ENCODE measurements at places on chromosomes 7 and 10. TPM values are rescaled to one million over a fixed set of nuclear protein-coding genes. Genes with fewer than 3 reads are reported as not detected.

- DNase-seq, result no peak
Measured at GRCh38 chr7:124462249-124462648, 303.3 kb downstream of the GPR37 start.

GRCh38 chr7:55545496-55545895, 26.8 kb downstream of the VOPP1 start:
- DNase-seq, result no peak

GRCh38 chr10:82190432-82191260, 315.7 kb downstream of the NRG3 start:
- DNase-seq, result peak; percentile 4

DNA sequence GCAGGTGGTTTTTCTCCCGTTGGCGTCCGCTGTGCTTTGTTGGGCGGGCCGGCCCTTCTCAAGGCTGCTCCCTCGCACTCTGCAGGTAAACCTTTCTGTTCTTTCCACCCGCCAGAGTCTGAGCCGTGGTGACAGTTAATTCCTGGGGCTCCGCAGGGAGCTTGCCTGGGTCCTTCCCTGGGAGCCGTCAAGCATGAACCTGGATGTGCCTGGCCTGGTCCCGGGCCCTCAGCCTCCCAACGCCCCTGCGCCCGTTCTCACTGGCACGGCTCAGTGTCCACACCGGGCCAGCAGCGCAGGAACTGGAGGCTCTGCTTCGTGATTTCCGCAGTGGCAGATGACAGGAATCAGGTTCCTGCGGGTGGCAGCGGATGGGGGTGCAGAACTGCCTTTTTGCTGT, 10.9 kb upstream of the NKX6-2 start:
- no peak for DNase-seq

Gene BMPER
- total RNA-seq, result 30.2 TPM

Gene SORCS1
- total RNA-seq, result 17.8 TPM

- no peak for DNase-seq
Measured at GRCh38 chr10:4306871-4307270, 519.1 kb upstream of the AKR1E2 start.

Gene GIMAP7
- total RNA-seq, result 8.2 TPM

Gene ARHGEF5
- total RNA-seq, result 7.4 TPM

DNA sequence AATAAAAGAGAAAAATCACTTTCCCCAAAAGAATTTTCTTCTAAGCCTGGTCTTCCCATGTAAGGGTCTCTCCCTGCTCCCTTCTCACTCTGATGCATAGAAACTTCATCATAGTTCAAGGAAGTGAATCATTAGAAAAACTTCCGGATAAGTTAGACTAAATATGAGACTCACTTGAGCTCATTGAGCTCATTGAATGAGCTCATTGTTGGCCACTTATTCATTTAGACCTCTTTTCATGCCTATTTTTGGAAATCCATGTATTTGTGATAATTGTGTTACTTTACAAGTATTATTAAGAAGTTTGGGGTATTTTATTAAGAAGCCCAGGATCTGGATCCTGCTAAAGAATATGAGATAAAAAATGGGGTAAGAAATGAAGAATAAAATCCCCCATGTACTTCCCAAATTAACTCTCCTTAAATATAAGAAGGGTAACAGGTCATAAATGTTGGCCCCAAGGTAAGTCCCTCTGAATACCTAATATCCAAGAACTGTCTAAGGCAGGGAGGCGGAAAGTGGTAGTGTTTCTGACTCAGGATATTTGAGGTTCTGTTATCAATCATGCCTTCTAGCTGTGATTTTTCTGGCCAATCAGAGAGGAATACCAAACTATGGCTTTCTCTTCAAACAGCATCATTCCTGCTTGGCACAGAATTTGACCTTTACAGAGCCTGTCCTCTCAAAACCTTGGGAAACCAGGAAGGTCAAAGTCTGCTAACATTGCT, 236.5 kb upstream of the PTN start:
- DNase-seq, result peak; percentile 43

All from tongue (tissue), 3 donors.